ENCODE measurements at places on chromosomes 3 and 15. TPM values are rescaled to one million over a fixed set of nuclear protein-coding genes. Genes with fewer than 3 reads are reported as not detected.

GP5 gene
- 0.16 TPM for polyA plus RNA-seq

ATOSA gene
- polyA plus RNA-seq = 13.2 TPM

INKA1 gene
- polyA plus RNA-seq = 5.4 TPM

GRCh38 chr3:40172560-40172959 lies 136.9 kb upstream of the EIF1B start:
- no peak for DNase-seq

DNA sequence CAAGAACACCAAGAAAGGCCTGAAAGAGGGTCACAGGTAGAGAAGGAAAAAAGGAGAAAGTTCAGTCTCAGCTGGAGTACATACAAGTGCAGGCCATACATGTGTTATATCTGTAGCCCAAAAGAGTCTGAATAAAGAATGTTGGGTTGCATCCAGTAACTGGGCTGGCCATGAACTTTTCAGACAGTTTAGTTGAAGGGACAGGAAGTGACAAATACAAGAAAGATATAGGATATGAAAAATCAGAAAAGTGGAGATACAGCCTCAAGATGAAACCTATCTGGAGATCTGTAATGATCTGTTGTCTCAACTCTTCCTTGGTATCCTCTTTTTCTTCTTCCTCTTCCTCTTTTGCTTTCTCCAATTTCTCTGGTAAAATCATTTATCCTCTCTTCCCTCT lies 671.7 kb downstream of the MECOM start:
- peak; percentile 15 for DNase-seq

- DNase-seq = no peak
Observed at GRCh38 chr3:17138246-17139039, 253.7 kb downstream of the PLCL2 start.

DNA sequence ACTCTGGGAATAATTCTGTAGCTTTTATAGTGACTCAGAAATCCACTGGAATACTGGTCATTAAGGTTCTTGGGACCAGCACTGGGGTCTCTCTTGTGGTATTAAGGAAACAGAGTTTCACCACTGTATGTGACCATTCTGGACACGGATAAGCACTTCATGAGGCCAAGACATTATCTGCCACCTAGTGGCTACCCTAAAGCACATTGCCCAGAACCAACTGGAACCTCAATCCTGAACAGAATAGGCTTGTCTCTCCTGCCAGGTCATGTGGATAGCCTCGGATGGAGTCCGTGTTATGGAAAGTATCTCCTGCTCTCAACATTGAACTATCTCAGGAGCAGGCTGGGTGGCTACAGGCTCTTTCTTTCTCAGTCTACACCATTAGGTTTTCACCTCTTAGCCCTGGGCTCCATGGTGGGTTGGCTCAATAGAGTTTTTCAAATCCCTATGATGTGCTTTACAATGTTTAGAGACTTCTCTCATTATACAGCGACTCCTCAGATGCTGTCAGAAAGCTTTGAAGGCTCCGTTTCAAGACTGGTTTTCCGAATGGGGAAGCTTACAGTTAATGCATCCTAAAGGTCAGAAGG lies 167.6 kb upstream of the ST8SIA2 start:
- no peak for DNase-seq

- peak; percentile 22 for DNase-seq
Observed at GRCh38 chr3:124277144-124277890, 285.4 kb upstream of the ROPN1 start.

DNA sequence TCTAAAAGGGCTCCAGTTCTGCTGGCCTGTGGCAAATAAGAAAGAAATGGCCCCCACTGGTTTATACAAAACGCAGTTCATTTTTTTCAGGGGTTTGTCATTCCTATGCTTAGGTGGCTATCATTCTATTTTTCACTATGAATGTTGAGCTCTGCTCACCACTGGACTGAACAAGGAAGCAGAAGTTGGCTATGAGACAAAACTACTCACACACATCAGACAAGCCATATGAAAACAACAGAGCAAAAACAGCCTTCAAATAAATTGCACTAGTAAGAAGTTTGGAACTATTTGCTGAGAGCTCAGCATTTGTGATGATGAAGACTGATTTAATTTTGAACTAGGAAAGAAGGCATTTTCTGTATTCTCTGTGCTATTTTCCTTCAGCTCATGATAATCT lies 328.5 kb downstream of the MECOM start:
- peak; percentile 18 for DNase-seq

Data from IMR-90 (cell line).